Activated T-helper 17 cell treated with anti-CD3 and anti-CD28 coated beads, Interleukin-2, amount 50 U/mL, for 72 hours (primary cell): ENCODE measurements at places on chromosomes 12 and 14.

GRCh38 chr12:63836936-63837335 lies 7.6 kb upstream of the SRGAP1 start:
- no peak for ATAC-seq

DNA sequence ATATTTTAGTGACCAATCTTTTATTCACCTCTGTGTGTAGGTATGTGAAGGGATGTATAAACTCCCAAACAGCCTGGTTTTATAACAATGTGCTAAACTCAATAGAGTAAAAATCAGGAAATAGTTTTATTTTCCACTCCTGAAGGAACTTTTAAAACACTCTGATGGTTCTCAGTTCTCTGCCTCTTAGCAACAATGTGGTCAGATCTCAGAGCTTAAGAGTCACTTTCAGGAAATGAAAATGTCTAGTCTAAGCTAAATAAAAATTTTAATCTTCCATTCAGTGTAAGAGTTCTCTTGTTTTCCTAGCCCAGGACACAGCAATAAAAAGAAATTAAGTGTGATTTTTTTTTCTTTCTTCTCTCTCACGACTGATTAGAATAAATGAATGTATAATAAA lies 718.0 kb downstream of the C12orf50 start:
- ATAC-seq: no peak

DNA sequence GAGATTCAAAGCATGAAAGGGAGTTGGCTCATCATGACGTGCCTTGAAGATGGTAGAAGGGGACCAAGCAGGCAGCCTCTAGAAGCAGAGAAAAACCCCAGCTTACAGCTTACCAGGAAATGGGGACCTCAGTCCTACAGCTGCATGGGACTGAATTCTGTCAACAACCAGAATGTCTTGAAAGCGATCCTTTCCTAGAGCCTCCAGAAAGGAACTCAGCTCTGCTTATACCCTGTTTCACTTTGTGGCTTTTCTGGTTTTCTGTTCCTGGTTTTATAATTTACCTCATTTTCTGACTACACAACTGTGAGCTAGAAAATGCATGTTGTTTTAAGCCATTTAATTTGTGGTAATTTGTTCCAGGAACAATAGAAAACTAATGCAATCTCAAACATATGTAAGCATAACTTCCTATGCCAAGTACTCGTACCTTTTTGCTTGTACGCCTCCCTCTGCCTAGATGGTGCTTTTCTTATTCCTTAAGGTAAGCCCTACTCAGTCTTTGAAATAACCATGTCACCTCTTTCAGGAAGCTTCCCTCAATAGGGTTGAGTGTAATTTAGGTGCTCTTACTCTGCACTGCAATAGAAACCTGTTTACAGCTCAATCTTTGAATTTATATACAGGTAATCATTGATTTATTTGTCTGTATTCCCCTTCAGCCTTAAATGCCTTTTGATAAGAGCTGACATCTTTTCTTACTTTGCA lies 348.8 kb downstream of the TMEM117 start:
- ATAC-seq: no peak

DNA sequence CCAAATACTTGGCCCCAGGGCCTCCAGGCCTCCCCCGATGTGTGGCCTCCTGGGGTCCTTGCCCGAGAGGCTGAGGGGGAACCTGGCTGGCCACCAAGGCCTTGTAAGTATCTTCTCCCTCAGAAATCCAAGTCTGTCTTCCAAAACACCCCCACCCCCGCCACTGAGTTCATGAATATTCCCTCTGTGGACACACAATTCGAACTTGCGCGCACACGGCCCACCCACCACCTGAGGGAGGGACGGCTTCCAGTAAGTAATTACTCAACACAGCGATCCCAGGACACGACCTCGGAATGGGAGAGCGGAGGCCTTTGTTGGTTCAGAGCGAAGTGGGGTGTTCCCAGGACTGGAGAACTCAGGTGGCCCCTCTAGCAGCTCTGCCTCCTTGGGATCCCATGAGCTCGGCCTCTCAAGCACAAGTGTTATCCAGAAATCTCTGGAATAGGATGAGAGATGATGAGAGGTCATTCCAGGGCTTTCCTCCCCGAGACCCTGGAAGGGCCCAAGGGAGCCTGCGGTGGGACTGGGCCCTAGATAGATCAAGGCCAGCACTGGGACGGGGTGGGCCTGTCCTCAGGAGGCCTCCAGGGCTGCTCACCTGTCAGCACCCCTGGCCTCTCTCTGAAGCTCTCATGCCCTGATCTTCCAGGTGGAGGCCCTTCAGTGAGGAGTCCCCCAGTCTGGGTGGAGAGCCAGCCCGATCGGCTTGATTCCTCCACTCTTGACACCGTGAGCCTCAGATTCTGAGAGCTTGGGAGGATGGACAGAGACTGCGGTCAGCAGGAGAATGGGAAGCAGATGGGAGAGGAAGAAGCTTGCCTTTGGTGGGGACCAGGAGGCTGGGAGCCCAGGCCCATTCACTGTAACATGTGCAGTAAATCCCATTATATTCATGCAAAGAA lies 219.0 kb upstream of the RTL1 start:
- no peak for ATAC-seq
